ENCODE measurements at places on chromosomes 11 and 22.

DNA sequence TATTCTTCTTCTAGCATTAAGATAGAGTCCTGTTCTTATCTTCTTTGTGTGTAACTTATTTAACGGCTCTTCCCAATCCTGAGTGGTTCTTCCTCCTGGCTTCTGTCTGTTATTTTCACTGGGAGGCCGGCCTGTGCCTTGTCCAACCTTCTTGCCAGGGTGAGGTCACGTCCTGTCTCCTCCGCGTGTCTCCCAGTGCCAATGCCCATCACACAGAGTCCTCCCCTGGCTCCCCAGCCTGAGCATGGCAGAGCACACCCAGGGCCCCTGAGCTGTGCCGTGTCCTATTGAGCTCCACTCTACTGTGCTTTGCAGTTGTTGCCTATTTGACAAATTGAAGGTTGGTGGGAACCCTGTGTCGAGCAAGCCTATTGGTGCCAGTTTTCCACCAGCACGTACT, 487.3 kb downstream of the BRD1 start:
- DNase-seq, result no peak

DNA sequence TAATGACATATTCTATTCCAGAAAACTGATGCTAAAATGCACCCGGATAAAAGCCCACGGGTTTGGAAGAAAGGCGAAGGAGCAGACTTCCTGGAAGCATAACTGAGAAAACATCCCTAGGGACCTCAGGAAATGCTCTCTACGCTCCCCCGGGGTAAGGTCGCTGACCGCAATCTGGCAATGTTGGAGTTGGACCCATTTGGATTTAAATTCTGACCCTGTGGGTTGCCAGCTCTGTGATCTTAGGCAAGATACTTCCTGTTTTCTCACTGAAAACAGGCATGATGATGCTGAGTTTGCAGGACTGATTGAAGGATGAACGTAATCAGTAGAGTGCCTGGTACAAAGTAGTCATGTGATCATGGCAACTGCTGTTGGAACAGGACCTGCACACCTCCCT, 1054.0 kb downstream of the NTM start:
- DNase-seq, result no peak

GRCh38 chr11:64444838-64445441, 86.0 kb downstream of the RPS6KA4 start:
- DNase-seq, result no peak

DNA sequence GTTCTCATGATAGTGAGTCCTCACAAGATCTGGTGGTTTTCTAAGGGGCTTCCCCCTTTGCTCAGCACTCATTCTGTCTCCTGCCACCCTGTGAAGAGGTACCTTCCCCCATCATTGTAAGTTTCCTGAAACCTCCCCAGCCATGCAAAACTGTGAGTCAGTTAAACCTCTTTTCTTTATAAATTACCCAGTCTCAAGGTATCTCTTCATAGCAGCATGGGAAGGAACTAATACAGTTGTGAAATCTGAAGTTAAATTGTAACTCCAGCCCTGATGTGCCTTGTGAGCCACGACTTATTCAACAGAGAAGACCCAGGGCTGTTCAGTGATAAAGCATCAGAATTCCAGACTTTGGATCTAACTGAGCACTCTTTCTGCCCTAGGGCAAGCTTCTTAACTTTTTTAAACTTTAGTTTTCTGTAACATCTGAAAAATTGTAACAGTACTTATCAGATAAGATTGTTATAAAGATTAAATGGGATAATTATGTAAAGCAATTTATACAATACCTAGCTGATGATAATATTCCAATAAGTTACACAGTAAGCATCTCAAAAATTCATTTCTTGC, 220.0 kb downstream of the TRPC6 start:
- no peak for DNase-seq

DNA sequence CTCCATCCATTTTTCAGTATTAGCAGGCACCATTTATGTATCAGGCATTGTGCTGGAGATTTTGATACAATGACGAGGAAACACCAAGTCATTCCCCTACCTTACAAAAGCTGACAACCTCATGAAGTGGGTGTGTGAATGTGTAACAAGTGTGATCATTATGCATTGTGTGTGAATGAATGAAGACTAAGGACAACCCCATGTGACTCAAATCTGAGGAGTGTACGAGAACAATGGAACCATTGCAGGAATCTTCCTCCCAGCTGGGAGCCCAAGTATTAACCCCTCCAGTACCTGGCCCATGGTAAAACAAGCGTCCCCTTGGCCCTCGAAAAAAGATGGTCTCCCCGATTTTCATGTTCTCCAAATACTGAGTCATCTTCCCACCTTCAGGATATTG, 4.4 kb downstream of the CYB5R2 start:
- no peak for DNase-seq

- no peak for DNase-seq
Measured at GRCh38 chr11:64372802-64373597, 14.0 kb downstream of the RPS6KA4 start.

- no peak for DNase-seq
Measured at GRCh38 chr11:34905666-34906065, 10.5 kb downstream of the APIP start.

Measured in stimulated activated CD4-positive, alpha-beta T cell treated with anti-CD3 and anti-CD28 coated beads, TNF-alpha, amount 100 ng/mL, for 24 hours (primary cell).